ENCODE measurements at places on chromosomes 16 and 17.
A peak's percentile ranks its signal among the peaks of the same experiment; 100 is the strongest.

DNA sequence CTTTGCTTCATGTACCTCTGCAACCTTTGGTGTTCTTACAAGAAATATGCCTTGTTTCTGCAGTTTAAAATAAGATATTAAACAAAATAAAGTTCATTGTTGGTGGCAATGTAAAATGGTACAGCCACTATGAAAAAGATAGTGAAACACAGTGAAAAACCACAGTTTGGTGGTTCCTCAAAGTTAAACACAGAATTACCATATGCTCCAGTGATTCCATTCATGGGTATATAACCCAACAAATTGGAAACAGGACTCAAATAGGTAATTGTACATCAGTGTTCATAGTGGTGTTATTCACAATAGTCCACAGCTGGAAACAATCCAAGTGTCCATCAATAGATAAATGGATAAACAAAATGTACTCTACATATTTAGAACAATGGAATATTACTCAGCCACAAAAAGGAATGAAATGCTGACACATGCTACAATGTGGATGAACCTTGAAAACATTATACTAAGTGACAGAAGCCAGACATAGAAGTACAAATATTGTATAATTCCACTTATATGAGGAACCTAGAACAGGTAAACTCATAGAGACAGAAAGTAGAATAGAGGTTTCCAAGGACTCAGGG is 49.2 kb downstream of the CUEDC1 start:
- DNase-seq, result no peak

GRCh38 chr16:87703835-87704375 is 61.9 kb downstream of the KLHDC4 start:
- DNase-seq, result no peak

GRCh38 chr17:79438058-79438457 is 172.8 kb downstream of the RBFOX3 start:
- no peak for DNase-seq

- peak; percentile 25 for DNase-seq
Measured at GRCh38 chr16:20175358-20175757, 101.7 kb upstream of the GPR139 start.

DNA sequence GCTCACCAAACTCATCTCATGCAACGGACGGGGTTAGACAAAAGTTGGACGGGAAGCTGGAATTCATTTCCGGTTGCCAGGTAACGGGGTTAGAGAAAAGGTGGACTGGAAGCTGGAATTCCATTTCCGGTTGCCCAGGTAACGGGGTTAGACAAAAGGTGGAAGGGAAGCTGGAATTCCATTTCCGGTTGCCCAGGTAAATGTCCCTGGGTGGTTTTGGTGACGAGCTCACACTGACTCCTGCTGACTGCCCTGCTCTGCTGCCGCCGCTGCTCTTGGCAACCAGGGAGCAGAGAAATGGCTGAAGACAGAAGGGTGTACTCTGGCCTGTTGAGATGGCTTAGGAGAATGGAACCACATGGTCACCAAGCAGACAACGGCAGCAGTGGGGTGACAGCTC is 170.3 kb upstream of the RPH3AL start:
- no peak for DNase-seq

GRCh38 chr17:50127697-50128361 is 2.1 kb downstream of the SAMD14 start:
- DNase-seq, result no peak

- no peak for DNase-seq
Measured at GRCh38 chr17:82863941-82864712, 24.3 kb upstream of the ZNF750 start.

- no peak for DNase-seq
Measured at GRCh38 chr17:78365561-78366108, 5.8 kb upstream of the SOCS3 start.

Measured in pons (tissue), 1 donor.